Jurkat, Clone E6-1 (cell line): ENCODE measurements at places on chromosomes 5 and 9.

GRCh38 chr9:136568288-136569081 lies 22.6 kb upstream of the NOTCH1 start:
- DNase-seq, result no peak

GRCh38 chr9:18235181-18235908 lies 238.6 kb upstream of the ADAMTSL1 start:
- DNase-seq, result no peak

DNA sequence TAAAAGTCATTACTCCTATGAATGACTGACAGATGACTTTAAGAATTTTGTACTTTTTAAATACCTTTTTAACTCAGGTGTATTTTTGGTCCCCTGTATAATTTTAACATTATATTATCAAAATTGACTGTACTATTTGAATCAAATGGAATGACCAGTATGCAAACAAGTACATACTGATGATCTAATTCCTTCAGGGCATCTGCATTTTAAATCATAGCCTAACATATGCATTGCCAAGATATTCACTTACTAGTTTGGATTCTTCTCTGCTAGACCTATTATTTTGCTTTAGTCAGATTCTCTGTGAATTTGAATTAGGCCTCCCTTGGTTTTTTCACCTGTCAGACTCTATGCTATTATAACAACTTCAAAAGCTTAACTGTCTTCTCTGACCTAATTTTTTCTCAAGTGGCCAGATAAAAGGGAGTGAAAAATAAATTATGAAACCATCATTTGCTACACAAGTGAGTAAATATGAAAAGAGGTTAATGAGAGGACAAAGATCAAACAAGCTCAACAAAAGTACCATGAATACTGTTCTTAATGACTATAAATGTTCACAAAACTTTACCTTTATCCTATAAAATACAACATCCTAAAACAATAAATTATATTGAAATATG lies 1505.2 kb upstream of the CDH9 start:
- no peak for DNase-seq

DNA sequence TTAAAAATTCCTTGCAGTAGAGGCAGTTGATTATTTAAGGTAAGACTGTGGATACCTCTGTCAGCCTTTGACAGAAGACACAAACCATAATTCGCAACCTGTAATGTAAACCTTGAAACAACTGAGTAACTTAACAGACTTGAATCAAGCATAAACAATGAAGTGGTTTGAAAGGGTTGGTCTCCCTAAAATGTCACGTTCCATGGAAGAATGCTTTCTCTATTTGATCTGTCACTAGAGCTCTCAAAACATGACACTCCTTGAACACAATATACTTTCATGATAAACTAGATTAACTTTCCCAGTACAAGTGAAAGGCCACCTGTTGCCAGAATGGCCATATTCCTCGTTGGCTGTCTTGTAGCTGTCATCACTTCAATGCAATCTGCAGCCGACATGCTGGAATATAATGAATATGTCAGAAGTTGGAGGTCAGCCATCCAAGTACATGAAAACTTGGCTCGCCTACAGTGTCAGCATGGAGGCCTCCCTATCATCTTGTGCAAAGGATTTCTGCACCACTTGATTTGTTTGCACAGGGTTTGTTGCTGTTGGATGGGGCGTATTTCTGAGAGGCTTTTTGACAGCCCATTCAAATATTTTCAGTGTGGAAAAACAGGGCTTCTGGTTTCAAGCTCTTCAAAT lies 228.0 kb downstream of the TLE4 start:
- DNase-seq, result no peak

DNA sequence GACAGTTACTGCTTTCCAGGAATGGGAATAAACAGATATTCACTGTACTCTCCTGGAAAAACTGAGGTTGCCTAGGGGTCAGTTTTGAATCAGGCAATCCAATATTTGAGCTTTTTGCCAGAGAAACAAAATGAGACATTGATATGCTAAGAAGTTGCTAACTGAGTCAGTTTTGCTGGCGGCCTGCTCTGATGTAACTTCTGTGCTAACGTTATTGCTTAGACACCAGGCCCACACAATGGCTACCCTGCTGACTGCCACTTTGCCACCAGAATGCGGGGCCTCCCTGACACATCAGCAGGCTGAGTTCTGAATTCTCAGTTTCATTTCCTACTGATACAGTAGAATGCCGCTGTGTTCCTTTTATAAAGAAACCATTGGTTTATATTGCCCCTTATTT lies 18.2 kb upstream of the ZNF618 start:
- DNase-seq, result no peak

GRCh38 chr5:135154197-135154596 lies 120.2 kb upstream of the PITX1 start:
- no peak for DNase-seq

DNA sequence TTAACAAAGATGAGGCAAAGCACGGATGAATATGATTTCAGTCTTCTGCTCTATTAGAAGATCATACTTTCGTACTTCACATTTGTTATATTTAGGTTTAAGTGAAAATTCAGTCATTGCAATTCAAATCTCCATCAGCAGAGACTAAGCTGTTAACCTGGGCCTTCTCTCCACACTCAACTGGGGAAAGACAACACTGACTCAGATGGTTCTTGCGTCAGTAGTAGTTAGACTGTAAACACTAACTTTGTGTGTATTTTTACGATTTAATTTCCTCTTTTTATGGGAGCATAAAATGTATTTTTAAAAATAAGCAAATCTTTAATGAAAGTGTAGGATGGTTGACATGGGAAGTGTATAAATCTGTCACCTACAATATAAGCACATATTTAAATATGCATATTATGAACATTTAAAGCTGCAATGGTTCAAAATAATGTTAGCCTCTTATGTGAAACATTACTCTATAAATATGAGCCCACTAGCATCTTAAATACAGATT lies 42.7 kb upstream of the ZNF608 start:
- no peak for DNase-seq

GRCh38 chr5:176861276-176861675 lies 37.9 kb downstream of the HK3 start:
- DNase-seq, result no peak

GRCh38 chr5:10826971-10827370 lies 65.9 kb upstream of the DAP start:
- DNase-seq, result no peak

DNA sequence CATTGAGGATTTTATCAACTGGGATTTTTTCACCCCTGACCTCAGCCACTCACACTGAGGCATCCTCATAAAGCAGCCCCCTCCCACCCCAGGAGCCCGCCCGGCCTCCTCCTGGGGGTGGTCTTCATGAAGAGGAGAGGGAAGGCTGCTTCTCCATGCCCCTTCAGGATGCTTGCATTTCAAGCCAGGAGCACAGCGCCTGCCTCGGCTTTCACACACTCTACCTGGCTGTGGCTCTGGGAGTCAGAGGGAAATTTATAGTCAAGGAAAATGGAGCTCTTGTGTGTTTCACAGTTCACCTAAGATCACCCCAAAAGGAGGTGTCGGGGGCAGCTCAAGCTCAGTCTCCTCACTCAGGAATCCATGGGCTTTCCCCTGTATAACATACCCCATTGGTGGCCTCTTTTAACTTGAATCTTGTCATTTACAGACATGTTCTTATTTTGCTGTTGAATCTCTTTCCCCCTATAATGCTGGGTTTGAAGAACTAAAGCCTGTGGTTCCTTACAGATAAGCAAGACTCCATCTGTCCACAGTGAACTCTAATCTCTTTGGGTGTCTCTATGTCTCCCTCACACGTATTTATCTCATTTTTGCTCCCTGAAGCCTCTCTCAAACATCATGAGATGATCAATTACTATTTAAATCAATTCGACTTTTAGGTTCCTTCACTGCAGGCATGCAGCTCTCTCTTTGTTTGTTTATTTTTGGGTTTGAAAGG lies 22.6 kb upstream of the IQGAP2 start:
- no peak for DNase-seq

DNA sequence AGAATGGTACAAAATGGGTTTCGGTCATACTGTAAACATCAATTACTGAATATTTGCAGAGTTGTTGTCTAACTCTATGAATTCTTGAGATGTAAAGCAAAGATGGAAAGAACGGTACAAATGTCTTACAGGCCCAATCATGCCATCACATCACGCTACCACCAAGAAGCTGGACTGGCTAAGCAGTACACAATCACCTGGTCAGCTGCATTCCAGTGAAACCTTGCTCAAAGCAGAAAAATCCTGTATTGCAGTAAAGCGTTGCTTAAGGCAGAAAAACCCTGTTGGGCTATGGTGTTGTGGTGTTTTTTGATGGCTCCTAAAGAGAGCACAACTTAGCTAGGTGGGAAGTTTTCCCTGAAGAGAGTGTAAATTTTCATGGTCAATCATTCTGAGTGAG lies 112.6 kb upstream of the RASA1 start:
- no peak for DNase-seq

DNA sequence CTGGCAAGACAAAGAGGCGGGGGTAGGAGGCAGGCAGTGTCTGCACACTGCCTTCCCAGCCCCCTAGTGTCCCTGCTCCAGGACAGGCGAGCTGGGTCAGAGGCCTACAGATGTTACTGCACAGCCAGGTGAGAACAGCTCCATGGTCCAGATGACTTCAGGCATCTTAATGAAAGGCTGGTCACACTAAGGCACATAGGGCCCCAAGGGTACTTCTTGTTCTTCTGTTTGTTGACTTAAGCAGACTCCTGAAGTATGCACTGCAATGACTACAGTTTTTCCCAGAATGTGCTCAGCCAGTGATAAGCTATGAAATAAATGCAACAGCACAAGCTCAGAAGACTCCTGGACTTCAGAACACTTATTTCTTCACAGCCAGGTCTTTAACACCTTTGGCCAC lies 27.4 kb downstream of the ATPSCKMT start:
- DNase-seq, result no peak

DNA sequence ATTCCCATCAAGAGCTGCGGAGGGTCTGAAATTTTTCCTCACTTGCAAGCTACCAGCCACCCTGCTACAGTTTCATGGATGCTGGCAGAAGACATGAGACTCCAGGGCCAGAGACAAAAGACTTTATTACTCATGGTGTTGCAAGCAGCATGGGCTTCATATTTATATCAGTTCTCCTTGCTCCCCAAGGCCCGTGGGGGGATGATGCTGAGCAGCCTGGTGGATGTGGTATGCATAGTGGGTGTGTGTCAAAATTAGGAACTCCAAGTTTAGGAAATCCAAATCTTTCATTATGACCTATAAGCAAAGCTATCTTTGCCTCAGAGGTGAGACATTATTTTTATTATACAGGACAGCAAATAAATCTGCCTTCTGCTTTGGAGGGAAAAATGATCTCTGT lies 105.7 kb upstream of the ALDH1B1 start:
- no peak for DNase-seq

DNA sequence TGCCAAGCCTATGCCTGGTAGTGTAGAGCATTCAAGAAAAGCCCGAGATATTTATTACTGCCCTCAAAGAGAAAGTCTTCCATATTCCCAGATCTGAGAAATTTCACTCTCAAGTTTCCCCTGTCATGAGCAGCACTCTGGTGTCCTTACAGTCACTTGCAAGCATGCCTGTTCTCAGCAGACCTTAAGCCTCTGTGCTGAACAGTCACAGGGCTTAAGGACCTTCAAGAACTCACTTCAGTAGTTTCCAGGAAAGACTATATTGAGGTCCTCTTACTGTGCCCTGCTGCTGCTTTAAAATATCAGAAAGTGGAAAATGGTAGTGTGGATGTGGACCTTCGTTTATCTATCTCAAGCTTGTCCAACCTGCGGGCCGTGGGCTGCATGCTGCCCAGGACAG lies 53.5 kb downstream of the DNAJC21 start:
- DNase-seq, result no peak

- no peak for DNase-seq
Measured at GRCh38 chr5:14365831-14366430, 215.7 kb upstream of the OTULINL start.

- no peak for DNase-seq
Measured at GRCh38 chr9:88216126-88216995, 78.1 kb upstream of the SPATA31C2 start.

- no peak for DNase-seq
Measured at GRCh38 chr5:35468811-35469210, 148.9 kb upstream of the SPEF2 start.

DNA sequence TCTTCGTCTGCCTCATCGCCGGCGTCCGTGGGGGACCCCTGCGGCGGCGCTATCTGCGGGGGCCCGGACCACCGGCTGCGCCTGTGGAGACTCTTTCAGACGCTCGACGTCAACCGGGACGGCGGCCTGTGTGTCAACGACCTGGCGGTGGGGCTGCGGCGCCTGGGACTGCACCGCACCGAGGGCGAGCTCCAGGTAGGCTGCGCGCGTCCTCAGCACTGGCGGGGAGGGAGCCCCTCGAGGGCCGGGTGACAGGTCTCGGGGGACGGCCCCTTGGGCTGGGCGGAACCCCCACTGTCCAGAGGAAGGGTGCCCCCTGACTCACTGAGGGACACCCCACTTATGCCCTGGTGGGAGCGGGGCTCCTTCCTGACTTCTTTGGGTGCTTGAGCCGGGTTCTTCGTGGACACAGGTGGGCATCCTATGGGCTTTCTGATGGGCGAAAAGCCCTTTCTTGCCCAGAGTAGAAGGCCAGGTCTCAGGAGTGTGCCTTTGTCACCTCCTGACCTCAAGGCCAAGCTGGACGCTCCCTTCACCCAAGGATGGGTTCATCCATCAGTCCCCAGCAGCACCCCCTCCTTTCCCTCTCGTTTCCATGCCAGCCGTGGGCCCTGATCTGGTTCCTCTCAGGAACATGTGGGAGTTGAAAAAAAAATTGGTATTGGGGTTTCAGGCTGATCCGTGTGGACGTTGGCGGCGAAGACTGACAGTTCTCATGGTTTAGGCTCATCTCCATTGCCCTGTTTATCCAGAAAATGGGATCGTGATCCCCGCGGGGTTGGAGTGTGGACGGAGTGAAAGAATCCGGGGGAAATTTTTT lies 564 bp downstream of the SLC25A25 start:
- DNase-seq, result no peak

GRCh38 chr5:138110266-138110963 lies 26.6 kb downstream of the WNT8A start:
- DNase-seq, result no peak

GRCh38 chr5:170262061-170263045 lies 29.6 kb downstream of the C5orf58 start:
- DNase-seq, result peak; percentile 87

- no peak for DNase-seq
Measured at GRCh38 chr9:97547098-97547829, 45.8 kb downstream of the TMOD1 start.

DNA sequence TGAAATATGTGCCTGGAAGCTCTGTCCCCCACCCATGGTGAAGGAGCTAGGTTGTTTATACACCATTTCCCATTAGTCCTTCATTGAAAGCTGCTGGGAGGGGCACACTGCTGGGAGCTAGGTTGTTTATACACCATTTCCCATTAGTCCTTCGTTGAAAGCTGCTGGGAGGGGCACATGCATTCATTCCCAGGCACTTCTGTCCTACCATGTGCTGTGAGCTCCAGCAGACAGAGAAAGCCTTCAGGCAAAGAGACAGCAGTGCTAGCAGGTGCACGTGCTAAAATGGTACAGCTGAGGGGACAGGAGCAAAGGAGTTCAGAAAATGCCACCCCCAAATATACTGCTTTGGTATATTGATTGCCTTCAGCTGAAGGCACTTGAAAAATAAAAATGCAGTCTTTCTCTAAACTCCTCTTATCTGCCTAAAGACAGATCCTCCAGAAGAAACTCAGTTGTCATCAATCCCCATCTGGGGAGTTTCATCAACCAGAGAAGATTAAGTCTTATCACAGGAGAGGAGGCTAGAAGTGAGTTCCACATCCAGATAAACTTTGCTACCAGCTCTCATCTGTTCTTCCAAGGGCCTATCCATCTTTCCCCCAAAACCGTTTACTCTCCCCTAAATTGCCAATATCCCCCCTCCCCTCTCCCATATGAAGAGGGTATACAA lies 27.7 kb upstream of the DAPK1 start:
- no peak for DNase-seq
